Renal pelvis (tissue), 12 donors: ENCODE measurements at places on chromosomes 2 and 18. TPM values are rescaled to one million over a fixed set of nuclear protein-coding genes. Genes with fewer than 3 reads are reported as not detected.

Gene COLEC11
- 6.5 TPM for polyA plus RNA-seq

- no peak for DNase-seq
Observed at GRCh38 chr2:122851972-122852531, 1096.6 kb downstream of the TSN start.

- no peak for DNase-seq
Observed at GRCh38 chr2:128734521-128735295, 416.0 kb upstream of the HS6ST1 start.

DNA sequence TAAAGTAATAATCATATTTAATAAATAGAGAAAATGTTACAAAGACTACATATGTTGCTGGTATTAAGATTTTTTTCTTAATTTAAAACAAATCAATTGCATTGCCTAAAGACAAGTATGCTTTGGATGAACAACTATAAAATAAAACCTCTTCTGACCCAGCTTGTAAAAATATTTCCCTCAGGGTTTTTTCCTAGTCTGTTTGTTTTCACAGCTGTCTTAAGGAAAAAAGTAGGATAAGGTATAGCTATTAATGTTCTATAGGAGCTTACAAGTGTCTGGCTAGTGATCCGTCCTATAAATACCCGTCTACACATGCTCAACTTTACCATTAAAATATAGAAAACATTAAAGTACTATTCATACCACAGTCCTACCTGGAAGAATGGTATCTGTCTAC lies 97.1 kb downstream of the NOL10 start:
- no peak for DNase-seq

DNA sequence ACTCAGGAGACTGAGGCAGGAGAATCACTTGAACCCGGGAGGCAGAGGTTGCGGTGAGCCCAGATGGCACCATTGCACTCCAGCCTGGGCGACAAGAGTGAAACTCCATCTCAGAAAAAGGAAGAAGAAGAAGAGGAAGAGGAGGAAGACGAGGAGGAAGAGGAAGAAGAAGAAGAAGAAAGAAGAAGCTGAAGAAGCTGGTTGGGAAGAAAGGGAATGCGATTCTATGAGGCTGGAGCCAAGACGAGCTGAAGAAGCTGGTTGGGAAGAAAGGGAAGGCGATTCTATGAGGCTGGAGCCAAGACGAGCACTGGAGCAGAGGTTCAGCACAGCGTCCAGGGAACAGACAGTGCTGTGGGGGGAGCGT lies 30.3 kb upstream of the TAF1B start:
- no peak for DNase-seq

DNA sequence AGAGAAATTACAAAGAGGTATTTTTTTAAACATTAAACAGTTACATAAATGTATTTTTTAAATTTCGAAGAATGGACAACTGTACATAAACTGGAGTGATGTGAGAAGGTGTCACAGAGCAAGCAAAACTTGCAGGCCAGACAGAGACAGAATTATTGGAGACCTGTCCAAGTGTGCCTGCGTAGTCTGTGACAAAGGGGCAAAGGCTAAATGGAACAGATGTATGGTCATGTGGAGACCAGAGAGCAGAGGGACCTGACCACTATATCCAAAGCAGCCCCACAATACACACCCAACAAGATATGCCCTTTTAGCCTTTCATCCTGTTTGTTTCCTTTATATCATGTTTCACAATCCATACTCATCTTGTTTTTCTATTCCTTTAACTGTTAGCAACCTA lies 225.3 kb upstream of the VWC2L start:
- DNase-seq: no peak

DNA sequence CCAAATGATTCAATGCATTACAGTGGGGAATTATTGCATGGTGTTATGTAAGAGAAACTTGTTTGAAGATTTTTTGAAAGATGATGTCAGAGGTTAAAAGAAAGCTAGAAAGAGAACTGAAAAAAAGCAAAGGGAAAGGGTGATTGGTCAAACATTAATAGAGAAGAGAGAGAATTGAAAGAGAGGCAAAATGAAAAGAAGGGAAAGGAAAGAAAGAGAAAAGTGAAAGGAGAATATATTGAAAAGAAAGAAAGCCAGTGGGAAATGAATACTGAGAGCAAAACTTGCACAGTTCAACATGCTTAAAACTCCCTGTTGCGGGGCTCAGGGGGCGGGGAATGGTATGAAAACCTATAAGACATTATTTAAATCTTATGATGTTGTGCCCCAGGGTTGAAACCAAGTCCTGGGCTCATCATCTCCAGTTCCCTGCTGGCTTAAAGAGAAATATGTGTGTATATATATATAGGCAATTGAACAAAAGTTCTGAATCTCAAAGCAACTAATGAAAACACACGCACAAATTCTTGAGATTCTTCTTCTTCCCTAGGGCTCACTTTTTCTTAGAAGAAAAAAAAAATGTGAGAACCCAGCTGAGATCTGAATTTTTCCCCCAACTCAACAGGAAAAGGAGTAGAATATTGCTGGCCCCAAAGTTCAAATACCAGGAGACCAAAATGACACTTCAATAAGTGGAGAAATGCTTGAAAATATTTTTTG lies 2045.9 kb upstream of the CELF4 start:
- no peak for DNase-seq
